KBM-7 (cell line): ENCODE measurements at places on chromosomes 3 and 15.

- DNase-seq, result no peak
Observed at GRCh38 chr3:43906849-43907507, 216.2 kb downstream of the ABHD5 start.

DNA sequence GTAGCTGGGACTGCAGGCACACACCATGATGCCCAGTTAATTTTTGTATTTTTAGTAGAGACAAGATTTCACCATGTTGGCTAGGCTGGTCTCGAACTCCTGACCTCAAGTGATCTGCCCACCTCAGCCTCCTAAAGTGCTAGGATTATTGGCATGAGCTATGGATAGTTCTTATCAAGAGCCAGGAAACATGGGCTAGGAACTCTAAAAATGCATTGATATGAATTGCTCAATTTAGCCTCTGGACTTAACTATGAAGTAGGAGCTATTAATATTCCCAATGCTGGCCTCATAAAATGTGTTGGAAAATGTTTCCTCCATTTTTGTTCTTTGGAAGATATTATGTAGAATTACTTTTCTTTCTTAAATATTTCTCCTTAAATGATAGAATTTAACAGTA, 82.8 kb upstream of the PEX5L start:
- DNase-seq, result no peak

DNA sequence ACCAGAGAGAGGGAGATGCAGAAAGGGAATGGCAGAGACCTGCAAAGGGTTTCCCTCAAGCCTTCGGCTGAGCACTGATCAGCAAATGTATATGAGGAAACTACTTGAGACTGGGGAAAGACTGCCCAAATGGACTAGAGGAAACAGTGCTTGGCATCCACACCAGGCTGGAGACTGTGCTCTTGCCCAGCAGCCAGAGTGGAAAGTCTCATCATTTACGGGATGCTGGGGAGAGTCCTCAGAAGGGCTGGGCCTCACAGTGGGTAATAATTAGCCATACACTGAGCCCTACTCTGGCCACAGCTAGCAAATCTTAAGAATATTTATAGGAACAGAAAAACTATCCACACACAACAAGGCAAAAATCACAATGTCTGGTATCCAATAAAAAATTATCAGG, 18.5 kb downstream of the RAB6B start:
- no peak for DNase-seq

- DNase-seq, result no peak
Observed at GRCh38 chr3:8873740-8874139, 89.5 kb downstream of the RAD18 start.

GRCh38 chr15:37229855-37230619, 129.7 kb upstream of the MEIS2 start:
- DNase-seq, result no peak

GRCh38 chr3:44958386-44958785, 17.6 kb downstream of the ZDHHC3 start:
- no peak for DNase-seq

GRCh38 chr15:44682211-44682610, 18.7 kb upstream of the SPG11 start:
- DNase-seq, result peak; percentile 24

- no peak for DNase-seq
Observed at GRCh38 chr3:45551214-45552010, 43.1 kb upstream of the LIMD1 start.

DNA sequence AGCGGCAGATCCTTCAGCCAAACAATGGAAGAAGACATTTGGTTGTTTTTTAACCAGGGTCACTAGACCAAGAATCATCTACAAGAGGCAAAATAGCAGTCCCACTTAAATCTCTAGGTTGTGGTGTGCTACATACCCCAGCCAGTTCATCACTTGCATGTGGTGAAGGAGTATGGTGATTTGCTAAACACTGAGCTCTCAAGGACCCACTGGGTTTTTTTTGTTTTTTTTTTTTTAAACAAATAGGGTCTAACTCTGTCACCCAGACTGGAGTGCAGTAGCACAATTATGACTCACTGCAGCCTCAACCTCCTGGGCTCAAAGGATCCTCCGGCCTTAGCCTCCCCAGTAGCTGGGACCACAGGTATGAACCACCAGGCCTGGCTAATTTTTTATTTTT, 508.0 kb downstream of the FOXP1 start:
- no peak for DNase-seq
